Testis (tissue), 5 donors: ENCODE measurements at places on chromosomes 4 and X.

GRCh38 chr4:36187723-36188333 is 56.5 kb downstream of the ARAP2 start:
- DNase-seq: no peak

DNA sequence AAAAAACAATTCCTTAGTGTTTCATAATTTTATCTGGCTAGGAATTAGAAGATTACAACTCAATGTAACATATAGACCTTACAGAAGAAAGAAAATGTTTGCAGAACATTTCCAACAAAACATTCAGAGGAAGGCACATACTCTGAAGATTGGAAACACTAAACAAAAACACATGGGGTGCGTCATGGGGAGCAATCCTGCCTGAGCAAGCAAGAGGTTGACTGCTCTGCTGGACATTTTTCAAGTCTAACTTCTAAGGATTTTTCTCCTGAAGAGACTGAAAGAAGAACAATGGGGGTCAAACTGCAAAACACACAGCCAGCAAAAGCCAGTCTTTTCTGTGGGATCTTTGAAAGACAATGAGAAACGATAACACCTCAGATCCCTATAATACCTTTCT is 182.8 kb downstream of the GUCY2F start:
- DNase-seq: no peak

GRCh38 chr4:93743022-93743421 is 85.5 kb upstream of the ATOH1 start:
- no peak for DNase-seq

GRCh38 chr4:183409934-183410333 is 34.5 kb upstream of the CDKN2AIP start:
- DNase-seq: no peak

GRCh38 chrX:79036157-79036880 is 91.1 kb downstream of the P2RY10 start:
- DNase-seq: no peak

GRCh38 chr4:147787204-147787603 is 55.3 kb downstream of the ARHGAP10 start:
- no peak for DNase-seq
